Retina (tissue), 1 donor: ENCODE measurements at places on chromosomes 7 and 10.

GRCh38 chr7:110784749-110785148 is 306.2 kb upstream of the LRRN3 start:
- no peak for DNase-seq

GRCh38 chr10:61992059-61992460 is 90.6 kb downstream of the ARID5B start:
- no peak for DNase-seq

DNA sequence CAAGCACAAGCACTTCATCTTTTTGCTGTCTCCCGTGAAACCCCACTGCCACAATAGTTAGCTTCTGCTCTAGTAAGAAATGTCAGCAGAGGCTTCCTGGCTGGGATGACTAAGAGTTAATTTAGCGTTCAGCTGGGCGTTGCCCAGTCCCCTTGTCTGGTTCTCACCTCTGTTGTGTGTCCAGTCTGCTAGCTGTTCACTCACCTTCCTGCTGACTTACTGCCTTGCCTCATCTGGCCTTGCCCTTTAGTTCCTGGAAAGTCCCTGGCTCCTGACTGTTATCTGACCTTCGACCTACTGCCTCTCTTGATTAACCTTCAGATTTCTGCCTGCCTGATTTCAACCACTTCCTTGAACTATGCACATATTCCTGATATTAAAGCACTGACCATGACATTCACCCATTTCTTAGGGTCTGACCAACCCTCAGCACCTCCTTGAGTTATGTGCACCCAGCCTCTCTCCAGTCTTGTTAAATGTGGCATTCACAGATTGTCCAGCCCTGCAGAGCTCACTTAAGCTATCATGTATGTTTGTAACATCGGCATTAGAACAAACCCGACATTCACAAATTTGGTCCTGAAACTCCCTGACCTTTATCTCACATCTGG is 30.3 kb downstream of the C7orf33 start:
- DNase-seq, result no peak

- no peak for DNase-seq
These were observed 120.1 kb downstream of the PFKFB3 start for GRCh38 chr10:6322805-6323204.

DNA sequence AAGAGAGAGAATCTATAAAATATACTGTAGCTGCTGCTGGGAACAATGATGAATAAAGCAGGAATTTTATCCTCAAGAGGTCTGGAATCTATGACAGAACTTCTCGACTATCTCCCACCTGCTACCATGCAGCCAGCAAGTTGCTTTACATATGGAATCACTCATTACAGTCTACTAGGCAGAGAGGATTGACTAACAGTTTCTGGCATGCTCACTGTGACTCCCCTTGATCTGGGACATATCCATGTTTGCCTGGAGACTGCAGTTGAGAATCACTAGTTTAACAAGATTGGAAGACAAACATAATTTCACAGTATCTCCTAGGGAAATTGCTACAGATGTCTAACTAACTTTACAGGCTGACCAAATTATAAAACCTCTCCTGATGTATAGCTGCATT is 13.3 kb downstream of the GPR37 start:
- DNase-seq, result peak; percentile 44

GRCh38 chr10:107485019-107485418 is 320.5 kb upstream of the SORCS1 start:
- no peak for DNase-seq

DNA sequence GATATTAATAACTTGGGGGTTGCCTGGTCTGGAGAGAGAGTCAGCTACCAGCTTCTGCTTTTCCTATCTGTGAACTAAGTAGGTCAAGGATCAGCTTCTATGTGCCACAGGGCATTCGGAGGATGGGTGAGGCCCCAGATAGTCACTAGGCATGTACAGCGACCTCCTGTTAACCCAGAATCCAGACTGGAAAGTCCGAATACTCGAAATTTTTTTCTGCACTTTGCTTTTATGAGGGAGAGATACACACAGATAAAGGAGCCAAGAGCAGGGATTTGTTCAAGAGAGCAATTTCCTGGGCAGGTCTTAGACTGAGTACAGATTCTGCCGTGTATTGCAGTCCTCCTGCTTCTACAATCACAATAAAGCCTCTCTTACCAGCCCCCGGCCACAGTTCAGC is 54.2 kb downstream of the EMX2 start:
- no peak for DNase-seq

DNA sequence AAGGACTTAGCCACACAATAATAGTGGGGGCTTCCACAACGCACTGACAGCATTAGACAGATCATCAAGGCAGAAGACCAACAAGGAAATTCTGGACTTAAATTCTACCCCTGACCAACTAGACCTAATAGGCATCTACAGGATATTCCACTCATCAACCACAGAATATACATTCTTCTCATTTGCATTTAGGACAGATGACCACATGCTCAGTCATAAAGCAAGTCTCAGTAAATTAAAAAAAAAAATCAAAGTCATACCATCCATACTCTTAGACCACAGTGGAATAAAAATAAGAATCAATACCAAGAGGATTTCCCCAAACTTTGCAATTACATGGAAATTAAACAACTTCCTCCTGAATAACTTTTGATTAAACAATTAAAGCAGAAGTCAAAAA is 155.9 kb downstream of the CDK14 start:
- DNase-seq, result no peak

DNA sequence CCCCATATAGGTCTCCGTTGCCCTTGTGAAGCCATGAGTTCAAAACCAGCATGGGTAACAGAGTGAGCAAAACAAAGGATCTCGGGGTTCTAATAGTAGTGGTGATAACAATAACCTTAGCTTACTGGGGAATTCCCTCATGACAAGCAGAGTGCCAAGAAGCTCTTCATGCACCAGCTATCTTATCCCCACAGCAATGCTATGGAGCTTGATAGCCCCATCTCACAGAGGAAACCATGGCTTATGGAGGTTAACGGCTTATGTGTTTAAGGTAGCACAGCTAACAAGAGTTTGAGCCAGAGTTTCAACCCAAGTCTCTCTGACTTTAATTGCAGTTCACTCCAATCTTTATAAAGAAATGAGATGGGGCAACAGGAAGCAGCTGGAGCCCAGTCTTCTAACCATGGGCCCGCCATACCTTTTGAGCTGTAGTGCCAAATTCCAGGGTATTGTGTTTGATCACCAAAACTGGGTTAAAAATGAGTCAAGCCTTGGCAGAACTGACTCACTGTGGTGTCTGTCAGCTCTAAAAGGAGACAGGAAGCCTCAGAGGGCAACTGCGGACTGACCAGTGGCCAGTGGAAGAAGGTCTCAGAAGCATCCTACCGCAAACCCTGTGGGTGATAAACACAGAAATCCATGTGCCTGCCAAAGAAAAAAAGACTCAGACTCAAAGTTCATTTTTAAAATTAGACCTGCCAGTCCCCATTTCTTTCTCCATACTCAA is 16.5 kb upstream of the PLAU start:
- no peak for DNase-seq

GRCh38 chr7:94176694-94177200 is 172.6 kb upstream of the BET1 start:
- no peak for DNase-seq

DNA sequence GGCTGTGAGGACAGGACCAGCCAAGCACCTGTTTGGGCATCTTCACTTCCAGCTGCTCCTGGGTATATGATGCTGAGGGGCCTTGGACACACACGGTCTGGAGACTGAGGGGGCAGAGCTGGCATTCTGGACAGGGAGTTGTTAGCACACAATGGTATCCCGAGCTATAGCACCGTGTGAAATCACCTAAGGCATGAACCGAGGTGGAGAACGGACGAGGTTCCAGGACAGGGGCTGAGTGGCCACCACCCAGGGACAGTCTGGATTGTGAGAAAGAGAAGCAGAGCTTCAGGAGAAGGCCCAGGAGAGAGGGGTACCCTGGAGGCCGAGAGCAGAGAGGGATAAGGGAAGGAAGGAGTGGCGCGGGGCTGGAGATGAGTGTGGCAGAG is 571.8 kb downstream of the TCERG1L start:
- no peak for DNase-seq

- DNase-seq, result no peak
These were observed 522.5 kb upstream of the LRRN3 start for GRCh38 chr7:110568388-110568787.

DNA sequence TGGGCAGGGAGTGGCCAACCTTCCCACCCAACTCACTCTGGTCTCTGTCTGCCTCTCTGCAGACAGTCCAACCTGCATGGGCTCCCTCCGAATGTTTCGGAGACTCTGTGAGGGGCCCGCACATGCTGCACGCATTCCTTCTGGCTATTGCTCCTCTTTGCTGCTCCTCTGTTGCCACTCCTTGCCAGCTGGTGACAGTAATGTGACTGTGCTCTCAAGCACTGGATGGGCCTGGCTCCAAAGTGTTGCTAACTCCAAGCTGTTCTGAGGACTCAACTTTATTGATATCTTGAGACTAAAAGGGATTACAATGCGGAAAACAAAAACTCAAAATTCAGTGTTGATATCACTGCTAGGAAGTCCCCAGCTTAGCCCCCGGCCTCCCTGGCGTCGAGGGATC is 105.4 kb upstream of the KIF5B start:
- no peak for DNase-seq

DNA sequence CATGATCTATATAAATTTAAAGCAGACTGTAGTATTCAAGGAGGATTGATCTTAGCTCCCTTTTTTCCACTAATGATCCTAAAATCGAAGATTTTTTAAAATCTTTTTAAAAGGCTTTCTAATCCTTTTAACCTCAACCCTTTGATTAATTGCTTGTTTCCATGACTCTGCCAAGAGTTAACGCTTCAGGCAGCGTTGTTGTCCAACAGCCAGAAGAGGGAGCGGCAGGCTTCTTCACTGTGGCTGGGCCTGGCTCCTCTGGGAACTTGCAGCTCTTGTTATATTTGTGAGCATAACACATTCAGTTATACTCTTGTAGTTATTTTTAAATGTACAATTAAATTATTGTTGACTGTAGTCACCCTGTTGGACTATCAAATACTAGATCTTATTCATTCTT is 26.3 kb downstream of the CRCP start:
- no peak for DNase-seq

DNA sequence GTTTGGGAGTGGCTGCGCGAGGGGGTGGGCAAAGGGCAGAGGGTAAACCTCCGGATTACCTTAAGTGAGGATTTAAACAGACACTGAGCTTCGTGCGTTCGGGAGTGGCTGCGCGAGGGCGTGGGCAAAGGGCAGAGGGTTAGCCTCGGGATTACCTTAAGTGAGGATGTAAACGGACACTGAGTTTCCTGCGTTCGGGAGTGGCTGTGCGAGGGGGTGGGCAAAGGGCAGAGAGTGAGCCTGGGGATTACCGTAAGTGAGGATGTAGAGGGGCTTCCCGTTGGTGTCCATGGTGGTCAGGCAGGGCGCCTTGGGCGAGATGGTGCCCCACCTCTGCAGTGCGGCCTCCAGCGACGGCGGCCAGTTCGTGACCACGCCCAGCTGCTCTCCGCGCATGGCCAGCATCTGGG is 275.8 kb downstream of the DIP2C start:
- no peak for DNase-seq

DNA sequence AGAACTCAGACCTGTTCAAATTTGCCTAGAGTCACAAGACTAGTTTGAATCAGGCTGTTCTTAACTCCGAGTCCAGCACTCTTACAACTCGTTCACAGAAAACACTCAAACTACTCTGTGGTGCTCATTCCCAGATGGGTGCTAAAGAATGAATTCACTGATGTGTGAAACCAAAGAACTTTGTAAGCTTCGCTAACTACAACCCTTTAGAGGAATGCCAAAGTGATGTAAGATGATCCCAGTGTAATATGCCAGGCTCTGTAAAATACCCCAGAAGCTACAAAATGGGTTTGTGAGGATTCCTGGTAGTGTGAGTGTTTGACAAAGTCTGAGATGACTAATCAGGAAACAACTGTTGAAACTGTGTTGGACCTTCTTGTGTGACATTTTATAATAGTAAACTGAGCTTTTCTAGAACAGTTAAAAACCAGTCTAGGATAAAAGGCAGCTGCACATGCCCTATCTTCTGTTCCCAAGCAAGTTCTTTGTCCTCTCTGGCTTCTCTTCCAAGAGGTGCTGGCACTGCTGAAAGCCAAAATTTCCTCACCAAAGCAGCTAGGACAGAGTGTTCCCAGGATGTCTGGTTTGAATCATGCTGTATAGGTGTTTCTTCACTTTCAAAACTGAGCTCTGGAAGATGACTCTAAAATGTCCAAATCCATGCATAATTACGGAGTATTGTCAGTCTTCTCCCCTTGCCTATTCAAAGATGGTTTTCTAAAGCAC is 527.6 kb downstream of the SORCS1 start:
- no peak for DNase-seq

DNA sequence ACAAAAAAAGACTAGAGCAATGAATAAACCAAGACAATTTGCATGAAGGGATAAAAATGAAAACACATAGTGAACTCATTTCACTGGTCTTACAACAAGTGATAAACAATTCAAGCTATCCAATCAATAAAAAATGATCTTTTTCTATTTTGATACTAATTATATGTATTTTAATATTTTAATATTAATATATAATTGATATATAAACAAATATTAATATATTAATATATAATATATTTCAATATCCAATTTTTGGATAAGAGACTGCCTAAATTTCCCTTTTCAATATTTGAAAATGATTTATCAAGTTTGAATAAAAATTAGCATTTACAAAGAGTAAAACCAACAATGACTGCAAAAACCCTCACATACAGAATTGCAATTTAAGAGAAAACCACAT is 317.9 kb downstream of the GPR158 start:
- DNase-seq, result no peak

DNA sequence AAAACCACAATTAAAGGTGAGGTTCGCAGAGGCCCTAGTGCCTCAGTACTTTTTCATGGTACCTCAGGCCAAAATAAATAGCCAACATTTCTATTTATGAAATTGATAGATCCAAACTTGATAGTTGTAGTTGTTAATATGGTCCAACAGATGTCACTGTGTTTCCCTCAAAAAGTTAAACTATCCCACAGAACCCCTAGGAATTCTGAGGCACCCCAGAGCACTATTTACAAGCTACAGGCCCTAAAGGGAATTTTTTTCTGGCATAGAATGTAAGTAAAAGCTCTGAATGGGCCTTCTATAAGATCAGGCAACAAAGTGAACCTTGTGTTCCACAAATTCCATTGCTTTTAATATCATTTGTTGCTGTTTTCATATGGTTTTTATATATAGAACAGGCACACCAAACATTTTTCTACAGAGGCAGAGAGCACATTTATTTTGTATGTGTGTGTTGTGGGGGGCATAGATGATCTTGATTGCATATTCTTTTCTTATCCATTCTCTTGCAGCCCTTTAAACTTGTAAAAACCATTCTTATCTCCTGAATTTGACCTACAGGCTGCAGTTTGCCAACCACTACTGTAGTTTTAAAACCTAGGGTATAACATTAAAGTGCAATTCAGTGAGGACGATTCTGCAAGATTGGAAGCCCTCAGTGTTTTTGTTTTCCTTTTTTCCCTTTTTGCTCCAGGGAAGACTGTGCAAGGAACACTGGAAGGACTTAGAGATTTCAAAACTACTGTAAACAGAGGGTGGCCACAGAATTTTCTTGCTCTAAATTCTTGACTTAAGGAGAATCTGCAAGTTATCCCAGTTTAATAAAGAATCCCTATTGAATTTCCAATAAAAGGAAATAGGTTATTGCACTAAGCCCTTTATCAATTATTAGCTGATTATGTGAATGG is 3.5 kb upstream of the ARL4A start:
- DNase-seq, result no peak
